ENCODE measurements at places on chromosomes 12 and 14. TPM values are rescaled to one million over a fixed set of nuclear protein-coding genes. Genes with fewer than 3 reads are reported as not detected.

The TMCC3 gene
- total RNA-seq = not detected

The ACRBP gene
- not detected for total RNA-seq

The CMA1 gene
- total RNA-seq = not detected

The PLEK2 gene
- 19.4 TPM for total RNA-seq

The ABCC9 gene
- total RNA-seq = 8.0 TPM

The NOC4L gene
- total RNA-seq = 32.0 TPM

The FOXN4 gene
- total RNA-seq = not detected

The RNASE9 gene
- not detected for total RNA-seq

The NRIP2 gene
- total RNA-seq = not detected

The P3H3 gene
- total RNA-seq = 100 TPM

DNA sequence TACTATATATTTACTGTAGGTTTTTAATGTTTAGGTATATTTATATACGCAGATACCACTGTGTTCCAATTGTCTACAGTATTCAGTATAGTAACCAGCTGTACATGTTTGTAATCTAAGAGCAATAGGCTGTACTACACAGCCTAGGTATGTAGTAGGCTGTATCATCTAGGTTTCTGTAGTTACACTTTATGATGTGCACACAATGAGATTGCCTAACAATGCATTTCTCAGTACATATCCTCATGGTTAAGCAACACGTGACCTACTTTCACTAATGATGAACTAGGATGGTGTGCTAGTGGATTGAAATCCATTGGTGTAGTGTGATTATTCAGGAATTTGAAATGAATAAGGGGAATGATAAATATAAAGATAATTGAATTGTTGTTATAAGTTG is 77.7 kb downstream of the ETNK1 start:
- no peak for DNase-seq

DNA sequence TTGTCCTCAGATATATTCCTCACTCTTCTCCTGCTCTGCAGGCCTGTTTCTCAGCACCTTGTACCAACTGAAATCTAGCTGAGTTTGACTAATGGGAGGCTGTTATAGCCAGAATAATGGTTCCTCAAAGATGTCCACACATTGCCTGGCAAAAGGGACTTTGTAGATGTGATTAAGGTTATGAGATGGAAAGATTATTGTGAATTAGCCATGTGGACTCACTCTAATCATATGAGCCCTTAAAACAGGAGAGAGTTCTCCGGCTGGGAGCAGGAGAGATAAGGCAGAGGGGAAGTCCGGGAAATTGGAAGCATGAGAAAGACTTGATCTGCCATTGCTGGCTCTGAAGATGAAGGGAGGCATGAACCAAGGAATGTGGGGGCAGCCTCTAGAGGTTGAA is 40.0 kb upstream of the KTN1 start:
- no peak for DNase-seq

DNA sequence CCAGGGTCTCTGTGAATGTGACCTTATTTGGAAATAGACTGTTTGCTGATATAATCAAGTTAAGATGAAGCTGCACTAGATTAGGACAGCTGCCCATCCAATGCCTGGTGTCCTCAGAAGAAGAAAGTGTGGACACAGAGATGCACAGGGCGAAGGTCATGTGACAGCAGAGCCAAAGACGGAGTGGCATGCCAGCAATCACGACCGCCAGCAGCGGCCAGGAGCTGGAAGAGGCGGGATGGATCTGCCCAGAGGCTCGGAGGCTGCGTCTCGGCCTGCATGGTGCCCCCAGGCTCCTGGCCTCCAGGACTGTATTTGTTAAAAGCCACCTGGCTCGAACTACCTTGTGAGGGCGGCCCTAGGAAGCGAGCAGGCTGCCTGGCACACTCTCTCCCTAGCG is 76.5 kb downstream of the RFLNA start:
- DNase-seq = no peak

DNA sequence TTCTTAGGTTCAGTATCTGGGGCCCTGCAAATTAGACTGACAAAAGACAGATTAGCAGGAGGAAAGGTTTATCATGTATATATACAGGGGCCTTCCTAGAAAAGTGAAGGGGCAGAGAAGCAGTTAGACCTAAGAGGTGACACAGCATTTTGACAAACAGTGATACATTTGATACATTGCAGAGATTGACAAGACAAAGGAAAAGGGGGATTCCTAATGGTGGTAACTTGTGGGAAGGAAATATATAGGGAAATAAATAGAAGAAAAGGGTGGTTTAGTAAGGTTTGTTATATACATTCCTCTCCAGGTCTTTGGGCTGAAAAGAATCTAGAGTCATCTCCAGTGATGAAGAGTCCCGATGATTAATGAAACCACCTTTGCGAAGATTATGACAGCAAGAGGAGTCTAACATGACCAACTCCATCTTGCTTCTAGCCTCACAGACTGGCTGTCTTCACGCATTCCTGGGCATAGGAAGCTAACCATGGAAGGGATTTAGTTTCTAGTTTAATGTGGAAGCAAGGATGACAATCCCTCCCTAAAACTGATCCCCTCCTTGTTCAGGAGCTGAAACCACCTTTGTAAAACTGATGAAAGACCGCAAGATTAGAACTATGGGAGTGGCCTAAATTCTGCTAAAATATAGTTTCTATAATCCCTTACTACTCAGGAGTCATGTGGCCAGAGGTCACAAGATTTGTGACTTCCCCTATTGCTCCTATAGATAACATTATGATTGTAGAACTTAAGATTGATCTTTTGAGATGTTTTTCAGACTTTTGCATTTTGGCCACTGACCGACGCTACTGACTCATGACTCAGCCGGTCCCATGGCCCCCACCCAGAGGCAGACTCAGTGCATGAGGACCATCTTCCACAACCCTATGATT is 31.1 kb upstream of the CPM start:
- no peak for DNase-seq

DNA sequence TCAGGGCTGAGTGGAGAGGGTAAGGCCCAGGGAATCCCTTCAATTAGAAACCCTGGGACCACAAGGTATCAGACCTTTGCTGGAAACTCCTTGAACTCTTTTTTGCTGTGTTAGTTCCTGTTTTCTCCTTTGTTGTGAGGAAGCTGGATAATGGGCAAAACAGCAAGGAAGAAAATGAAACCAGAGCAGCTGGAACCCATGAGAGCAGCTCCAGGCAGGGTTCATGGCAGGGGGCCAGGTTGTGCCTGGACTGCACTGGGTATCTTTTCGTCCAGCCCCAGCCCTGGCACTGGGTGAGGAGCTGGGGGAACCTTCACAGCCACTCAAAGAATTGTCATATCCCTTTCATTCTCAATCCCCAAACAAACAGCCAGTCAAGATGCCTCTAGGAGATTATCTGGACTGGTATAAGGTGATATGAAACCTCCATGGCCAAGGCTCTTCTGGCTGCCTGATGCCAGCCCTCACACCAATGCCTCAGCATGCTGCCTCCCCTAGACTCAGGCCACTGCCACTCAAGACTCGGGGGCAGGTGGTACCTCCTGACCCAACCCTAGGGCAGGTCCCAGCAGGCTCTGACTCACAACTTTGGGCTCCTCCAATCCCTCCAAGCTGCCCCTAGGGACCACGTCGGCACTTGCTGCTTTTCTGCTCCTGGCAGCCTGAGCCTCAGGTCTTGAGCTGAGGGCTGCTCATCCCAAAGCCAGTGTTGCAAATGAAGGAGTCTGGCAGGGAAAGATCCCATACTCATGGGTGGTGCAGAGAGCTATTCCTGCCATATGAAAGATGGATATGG is 16.5 kb downstream of the FAM186B start:
- no peak for DNase-seq

DNA sequence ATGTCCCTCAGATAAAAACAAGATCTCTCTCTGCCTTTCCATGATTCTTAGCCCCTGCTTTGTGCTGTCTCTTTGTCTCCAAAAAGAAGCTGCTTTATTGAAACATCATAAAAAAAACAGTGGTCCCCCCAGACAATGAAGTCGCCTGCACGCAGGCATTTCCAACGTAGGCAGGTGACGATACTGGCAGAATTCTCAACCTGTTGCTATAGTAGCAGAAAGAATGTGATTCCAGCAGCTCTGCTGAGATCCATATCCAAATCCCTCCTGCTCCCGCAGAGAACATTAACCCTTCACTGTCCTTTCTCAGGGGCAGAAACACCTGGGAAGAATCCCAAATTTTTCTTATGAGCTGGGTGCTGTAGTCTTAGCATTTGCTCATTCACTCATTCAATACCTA is 84.8 kb downstream of the STON2 start:
- DNase-seq = no peak

GRCh38 chr14:64990296-64990695 is 3.6 kb downstream of the FNTB start:
- DNase-seq = no peak

DNA sequence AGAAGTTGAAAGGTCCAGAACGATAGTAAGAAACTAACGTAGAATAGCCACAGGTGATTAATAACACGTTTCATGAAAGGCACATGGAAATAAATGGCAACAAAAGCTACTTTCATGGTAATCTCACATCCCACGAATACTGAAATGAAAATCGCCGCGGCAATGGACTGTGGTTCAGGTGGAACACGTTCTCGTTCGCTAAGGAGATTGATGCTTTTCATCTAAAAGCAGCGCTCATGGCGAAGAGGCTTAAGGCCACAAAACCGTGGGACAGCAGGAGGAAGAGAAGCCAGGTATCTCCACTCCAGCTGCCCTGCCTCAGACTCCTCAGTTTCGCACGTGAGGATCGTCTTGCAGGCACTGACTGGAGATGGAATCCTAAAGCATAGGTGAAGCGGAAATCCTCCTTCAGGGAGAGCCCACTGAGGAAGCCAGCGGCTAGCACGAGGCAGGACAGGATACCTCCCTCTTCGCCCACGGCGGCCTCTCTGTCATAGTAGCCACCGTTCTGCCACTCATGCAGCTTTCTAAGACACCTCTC is 696 bp upstream of the GPHN start:
- DNase-seq = no peak

DNA sequence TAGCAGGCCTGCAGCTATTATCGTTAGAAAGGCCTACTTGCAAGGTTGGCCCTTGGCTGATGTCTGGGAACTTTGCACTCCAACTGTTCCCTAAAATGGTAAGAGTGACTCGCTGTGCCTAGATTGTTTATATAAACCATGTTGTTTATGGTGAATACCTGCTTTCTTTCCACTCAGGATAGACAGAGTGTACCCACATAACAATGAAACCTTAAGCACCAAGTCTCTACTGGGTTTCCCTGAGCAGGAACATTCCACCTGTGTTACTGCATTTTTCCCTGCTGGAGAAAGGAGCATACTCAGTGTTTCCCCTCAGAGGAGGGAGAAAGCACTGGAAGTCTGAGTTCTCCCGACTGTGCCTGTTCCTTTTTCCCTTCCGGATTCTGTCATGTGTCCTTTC is 32.8 kb downstream of the ERP29 start:
- DNase-seq = no peak

DNA sequence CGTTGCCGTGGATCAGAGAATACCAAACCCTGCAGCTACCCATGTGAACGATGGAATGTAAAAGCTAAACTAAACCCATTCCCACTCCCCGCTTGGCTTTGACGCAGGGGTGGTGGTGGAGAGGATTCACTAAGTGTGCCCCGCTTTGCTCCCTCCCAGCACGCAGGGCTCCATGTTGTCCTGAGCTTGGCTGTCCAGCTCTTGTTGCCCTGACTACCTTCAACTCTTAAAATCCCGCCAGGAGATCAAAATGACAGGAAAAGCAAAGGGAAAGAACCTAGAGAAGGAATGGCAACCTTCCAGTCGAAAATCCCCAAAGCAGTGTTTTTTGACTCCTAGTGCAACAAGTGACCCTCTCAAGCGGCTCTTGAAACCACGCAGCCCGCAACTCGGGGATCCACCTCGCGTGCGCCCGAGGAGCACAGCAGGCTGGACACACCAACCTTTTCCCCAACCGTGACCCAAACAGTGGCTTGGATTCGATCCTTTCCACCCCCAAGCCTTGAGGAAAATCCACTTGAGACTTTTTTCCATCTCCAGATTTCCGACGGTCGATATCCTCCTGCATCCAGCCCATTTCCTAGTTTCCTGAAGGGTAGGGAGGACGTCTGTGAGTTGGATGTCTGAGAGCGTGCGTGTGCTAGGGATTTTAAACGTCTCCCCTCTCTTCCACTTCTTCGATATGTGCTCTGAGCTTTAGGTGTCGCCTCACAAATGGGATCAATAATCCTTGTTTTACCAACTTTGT is 1.4 kb downstream of the SYT10 start:
- DNase-seq = no peak

DNA sequence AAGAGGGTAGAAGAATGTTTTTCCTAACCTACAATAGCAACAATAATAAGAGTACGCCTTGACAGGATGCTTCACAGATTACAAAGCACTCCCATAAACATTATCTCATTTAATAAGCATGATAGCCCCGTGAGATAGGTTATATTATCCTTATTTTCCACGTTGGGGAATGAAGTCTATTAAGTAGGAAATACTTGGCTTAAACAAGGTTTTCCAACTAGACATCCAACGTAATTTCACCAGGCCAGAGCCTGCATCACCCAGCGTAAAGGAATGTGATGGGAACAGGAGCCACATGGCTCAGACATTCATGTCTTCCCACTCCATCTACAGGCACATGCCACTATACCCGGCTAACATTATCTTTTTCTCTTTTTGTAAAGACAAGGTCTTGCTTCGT is 223.4 kb upstream of the AMIGO2 start:
- no peak for DNase-seq

DNA sequence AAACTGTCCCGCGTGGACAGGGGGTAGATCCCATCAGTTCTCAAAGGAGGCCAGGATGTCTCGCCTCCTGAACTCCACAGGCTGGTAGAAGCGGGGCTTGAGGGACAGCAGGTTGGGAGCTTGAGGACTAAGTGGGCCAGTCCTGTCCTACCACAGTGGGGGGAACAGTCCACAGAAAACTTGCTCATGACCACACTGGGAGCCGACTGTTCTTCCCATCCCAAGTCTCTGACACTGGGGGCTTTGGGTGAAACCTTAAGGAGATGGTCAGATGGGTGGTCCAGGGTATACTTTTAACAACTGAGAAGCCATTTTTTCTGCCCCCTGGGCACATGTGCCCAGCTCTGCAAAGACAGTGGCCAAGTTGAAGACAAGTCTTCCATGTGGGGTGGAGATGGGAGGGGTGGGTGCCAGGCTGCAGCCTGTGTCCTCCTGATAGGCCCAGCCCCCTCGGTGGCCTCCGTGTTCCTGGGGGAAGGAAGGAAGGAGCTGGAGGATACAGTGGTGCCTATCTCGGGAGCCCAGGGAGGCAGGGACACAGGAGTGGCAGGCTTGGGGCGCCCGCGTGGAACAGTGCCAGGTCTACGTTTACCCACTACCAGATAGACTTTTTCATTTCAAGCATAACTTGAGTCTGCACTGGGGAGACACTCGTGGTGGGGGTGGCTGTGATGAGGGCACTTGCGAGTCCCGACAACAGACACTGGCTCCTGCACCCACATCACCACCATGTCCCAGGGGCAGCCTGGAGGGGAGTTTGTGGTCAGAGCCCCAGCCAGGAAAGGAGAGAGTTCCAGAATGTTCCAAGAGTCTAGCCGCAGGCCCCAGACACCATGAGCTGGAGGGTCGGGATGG is 14.7 kb downstream of the RHOF start:
- no peak for DNase-seq

GRCh38 chr12:11967376-11968047 is 103.2 kb upstream of the BCL2L14 start:
- DNase-seq = no peak

- no peak for DNase-seq
These were observed 251.6 kb downstream of the TRHDE start for GRCh38 chr12:72523754-72524153.

Measured in HFFc6 (cell line).